ENCODE measurements at places on chromosomes 3 and 15. TPM values are rescaled to one million over a fixed set of nuclear protein-coding genes. Genes with fewer than 3 reads are reported as not detected.

Gene HTR3E
- not detected for total RNA-seq

Gene RETNLB
- total RNA-seq: 2.2 TPM

- no peak for DNase-seq
Observed at GRCh38 chr3:105431200-105431599, 64.5 kb downstream of the ALCAM start.

Gene KNL1
- total RNA-seq: 17.7 TPM

- DNase-seq: no peak
Observed at GRCh38 chr3:163929069-163929652, 1149.1 kb downstream of the SI start.

DNA sequence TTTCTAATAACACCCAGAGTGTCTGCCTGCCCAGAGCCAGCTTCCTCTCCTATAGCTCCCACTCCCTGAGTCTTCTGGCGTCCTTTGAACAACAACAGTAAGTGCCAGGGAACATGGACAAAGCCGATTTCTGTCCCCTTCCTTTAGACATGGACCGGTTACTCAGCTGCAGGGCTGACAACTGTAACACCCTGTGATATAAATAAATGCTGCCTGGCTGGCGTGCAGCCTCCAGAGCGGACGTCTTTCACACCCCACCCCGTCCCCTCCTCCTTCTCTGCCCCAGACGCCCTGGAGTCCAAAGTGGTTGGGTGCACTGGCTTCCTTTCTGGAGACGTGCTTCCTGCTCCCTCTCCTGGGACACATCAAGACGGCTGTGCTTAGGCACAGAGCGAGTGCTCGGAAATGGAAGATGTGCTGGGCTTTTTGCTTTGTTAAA lies 281.9 kb upstream of the LRRFIP2 start:
- DNase-seq: no peak

- DNase-seq: no peak
Observed at GRCh38 chr3:177932750-177933660, 603.2 kb upstream of the KCNMB2 start.

- no peak for DNase-seq
Observed at GRCh38 chr15:40940296-40940801, 11.2 kb downstream of the DLL4 start.

DNA sequence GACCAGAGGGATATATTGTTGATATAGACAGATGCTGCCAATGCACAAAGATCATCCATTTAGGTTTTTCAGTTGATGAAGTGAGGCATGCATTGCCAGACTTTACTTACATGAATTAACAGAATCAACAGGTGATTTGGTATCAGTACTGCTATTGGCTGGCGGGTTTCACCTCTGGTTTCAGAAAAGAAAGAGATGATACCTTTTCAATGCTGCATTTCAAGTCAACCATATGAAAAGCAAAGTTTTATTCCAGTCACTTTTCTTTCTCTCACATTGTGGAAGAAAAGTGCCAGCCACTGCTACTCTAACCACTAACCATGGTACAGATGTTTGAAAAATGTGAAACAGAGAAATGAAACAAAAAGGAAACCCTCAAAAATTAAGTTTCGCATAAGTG lies 289.1 kb downstream of the TIGIT start:
- no peak for DNase-seq

- no peak for DNase-seq
Observed at GRCh38 chr15:98845138-98845884, 162.3 kb downstream of the PGPEP1L start.

GRCh38 chr15:59180945-59181600 lies 25.6 kb upstream of the LDHAL6B start:
- DNase-seq: no peak

DNA sequence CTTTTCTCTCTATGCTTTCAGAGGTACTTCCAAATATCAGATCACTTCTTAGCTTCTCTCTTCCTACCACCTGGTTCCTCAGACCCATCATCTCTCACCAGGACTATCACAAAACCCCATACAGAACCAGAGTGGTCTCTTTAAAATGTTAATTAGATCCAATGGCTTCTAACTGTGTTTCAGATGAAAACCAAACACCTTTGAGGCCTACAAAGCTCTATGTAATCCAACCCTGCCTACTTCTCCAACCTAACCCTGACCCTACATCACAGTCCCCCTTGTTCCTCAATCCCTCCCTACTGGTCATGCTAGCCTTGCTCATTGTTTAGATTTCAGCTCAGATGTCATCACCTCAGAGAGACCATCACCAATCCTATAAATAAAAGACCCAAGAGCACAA lies 34.8 kb downstream of the SUMF1 start:
- no peak for DNase-seq

Gene DOCK3
- not detected for total RNA-seq

- DNase-seq: no peak
Observed at GRCh38 chr15:57598346-57598745, 6.6 kb downstream of the MYZAP start.

Gene NLGN1
- not detected for total RNA-seq

GRCh38 chr3:131387796-131388489 lies 6.4 kb downstream of the NUDT16 start:
- no peak for DNase-seq

DNA sequence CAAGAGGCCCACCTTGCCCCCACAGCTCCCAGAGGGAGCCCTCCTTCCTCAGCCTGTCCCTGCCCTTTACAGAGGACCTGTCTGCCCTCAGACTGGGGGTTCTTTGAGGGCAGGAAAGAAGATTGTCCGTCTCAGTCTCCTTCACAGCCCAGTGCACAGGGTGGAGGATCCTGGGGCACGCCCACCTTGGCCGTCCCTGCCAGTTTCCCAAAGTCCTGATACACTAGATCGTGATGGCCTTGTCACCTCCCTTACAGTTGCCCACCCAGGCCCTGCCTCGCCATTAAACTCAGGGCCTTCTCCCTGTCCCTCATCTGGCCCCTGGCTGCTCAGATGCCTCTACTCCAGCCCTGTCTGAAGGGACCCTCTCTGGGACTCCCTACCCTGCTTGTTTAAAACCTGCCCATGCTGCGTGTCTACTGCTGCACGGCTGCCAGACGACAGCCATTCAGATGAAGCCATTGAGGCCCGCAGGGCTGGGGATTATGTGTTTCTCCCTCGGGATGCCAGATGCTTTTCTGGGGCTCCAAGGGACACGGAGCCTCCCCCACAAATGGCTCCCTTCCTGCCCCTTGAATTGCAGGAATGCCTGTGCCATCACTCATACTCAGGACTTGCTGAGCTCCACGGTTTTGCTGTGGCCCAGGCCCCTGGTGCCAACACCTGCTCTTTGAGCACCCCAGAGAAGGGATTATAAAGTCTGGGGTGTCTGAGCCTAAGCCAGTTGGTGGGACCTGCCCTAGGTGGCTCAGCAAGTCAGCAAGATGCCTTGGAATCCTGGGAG lies 27.8 kb downstream of the ACSBG1 start:
- DNase-seq: no peak

Gene CPN2
- not detected for total RNA-seq

- DNase-seq: no peak
Observed at GRCh38 chr15:73809728-73810501, 56.8 kb upstream of the INSYN1 start.

Gene QRICH1
- 51.6 TPM for total RNA-seq

- no peak for DNase-seq
Observed at GRCh38 chr3:184450547-184450946, 70.7 kb downstream of the CHRD start.

Gene LRRC15
- total RNA-seq: not detected

Gene IMPG2
- not detected for total RNA-seq

Gene TYRO3
- 12.3 TPM for total RNA-seq

DNA sequence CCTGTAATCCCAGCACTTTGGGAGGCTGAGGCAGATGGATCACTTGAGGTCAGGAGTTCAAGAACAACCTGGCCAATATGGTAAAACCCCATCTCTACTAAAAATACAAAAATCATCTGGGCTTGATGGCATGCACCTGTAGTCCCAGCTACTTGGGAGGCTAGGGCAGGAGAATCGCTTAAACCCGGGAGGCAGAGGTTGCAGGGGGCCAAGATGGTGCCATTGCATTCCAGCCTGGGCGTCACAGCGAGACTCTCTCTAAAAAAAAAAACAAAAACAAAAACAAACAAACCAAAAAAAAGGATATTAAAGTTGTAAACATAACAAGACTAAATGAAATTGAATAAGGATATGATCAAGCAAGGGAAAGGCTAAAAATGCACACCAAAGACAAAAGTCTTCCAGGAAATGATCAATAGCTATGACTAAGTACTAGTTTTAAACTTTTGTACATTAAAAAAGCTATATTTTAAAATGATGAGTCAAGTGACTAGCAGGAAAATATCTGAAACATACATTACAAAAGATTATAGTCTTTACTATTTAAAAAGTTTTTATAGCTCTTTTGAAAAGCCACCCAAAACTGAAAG lies 28.6 kb downstream of the KLHL6 start:
- DNase-seq: no peak

GRCh38 chr3:99483841-99484240 lies 154.6 kb upstream of the COL8A1 start:
- no peak for DNase-seq

Gene TNFAIP8L3
- total RNA-seq: 3.6 TPM

Gene CLDN11
- total RNA-seq: 0.56 TPM

Gene TRH
- total RNA-seq: not detected

Gene SLC12A8
- 61.3 TPM for total RNA-seq

DNA sequence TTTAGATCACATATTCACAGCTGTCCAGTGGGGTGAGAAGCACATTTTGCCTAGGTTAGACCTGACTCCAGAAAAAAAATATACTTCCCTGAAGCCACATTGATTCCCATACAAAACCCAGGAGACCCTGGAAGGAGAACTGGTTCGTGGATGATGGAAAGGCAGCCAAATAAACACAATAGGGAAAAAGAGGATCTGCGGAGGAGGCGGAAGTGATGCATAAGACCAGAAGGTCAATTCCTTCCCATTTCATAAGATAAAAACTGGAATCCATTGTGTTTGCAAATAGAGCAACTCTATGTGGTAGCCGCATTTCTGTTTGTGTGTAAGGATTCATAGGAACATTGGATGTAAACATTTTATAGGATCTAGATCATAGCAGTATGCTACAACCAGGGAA lies 781.9 kb upstream of the GRM7 start:
- DNase-seq: no peak

DNA sequence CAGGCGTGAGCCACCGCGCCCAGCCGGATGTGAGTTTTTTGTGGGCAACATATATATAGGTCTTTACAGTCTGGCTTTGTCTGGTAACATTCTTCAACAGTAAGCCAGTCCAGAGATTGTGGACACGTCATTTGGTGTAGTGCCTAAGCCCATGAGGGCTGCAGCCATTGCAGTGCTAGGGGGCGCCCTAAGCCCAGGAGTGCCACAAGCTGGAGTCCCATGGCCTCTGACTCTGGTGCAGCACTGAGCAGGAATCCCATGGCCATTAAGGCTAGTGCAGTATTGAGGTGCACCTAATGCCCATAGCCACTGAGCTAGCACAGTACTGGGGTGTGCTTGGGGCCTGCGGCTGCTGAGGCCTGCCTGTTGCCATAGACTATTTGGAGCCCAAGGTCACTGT lies 136.4 kb upstream of the NDN start:
- peak; percentile 37 for DNase-seq

DNA sequence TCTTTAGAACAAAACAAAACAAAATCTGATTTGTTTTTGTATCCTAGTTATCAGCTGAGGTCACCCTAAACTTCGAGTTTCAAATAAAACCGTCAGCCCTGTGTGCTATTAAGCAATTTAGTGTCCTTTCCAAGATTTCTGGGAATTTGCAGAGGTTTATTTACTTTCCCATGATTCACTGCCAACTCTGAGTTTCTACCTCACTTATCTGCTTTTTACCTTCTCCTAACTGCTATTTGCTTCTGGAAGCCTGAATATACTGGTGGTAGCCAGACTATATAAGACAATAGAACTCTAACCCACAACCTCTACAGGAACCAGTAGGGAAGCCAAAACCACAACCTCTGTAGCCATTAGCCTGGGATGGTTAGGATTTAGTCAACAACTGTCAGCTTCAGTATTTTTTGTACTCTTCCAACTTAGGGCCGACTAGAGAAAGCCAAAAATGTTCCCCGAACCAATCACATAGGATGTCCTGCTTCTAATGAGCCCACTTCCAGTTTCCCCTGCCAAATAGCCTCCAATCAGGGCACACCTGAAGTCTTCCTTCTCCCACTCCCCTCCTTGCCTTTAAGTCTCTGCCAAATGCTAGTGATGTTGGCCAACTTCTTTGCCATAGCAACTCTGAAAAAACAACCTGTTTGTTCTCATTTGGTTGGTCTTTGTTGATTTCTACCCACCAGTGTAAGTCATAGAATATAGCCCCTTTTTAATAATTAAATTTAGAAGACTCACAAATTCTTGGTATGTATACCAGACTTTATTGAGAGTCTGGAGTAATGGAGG lies 273.1 kb downstream of the ULK4 start:
- DNase-seq: no peak

DNA sequence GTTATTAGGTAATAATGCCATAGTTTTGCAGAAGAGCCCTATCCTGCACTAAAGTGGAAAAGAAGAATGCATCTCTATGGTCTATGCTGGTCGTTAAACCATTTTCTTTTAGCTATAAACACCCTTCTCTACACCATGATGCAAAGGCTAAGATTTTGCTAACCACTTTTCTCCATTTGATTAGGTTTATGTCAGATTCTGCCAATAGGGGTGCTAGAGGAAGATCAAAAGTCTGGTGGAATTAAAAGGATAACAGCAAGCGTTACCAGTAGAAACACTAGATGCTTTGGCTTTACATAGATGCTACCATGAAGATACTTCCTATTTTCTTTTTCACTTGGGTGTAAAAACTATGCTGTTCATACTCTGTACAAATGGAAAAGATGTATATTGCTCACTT lies 669.8 kb upstream of the ARPP21 start:
- peak; percentile 2 for DNase-seq

Gene PAK6
- 6.4 TPM for total RNA-seq

- no peak for DNase-seq
Observed at GRCh38 chr3:36227980-36228379, 152.3 kb upstream of the STAC start.

Data from HT-29 (cell line).